Head of caudate nucleus (tissue), 42 donors: ENCODE measurements at places on chromosomes 5 and 9.

DNA sequence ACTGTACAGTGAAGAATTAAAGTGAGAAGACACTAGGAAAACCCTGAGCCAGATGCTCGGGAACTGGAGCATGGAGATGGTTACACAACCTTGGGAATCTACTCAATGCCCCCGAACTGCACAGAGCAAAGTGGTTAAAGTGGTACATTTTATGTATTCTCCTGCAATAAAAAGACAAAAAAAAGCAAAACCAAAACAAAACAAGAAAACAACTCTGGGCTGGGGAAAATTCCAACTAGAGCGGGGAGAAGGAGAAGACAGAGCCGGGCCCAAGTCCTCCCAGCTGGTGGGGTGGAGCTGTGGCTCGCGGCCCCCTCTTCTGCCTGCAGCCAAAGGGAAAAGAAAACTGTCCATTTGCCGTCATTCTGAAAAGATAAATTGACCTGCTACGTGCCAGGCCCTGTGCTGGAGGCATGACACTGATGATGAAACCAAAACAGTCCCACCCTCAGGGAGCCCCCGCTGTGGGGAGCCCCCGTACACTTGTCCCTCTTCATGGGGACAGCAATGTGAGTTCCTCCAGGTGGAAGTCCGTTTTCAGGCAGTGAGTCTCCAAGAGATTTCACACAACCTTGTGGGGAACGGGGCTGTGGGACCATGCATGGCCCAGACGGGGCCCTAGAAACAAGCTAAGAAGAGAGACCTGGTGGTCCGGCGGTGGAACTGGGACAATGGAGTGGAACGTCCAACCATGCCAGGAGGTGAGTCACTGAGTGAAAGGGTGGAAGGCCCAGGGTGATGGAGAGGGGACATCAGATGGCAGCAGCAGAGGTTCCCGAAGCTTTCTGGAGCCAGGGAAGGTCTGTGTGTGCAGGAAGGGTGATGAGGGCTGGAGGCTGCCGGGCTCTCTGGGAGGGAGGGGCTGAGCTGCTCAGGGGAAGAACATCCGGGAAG is 114.8 kb upstream of the COL5A1 start:
- no peak for DNase-seq

DNA sequence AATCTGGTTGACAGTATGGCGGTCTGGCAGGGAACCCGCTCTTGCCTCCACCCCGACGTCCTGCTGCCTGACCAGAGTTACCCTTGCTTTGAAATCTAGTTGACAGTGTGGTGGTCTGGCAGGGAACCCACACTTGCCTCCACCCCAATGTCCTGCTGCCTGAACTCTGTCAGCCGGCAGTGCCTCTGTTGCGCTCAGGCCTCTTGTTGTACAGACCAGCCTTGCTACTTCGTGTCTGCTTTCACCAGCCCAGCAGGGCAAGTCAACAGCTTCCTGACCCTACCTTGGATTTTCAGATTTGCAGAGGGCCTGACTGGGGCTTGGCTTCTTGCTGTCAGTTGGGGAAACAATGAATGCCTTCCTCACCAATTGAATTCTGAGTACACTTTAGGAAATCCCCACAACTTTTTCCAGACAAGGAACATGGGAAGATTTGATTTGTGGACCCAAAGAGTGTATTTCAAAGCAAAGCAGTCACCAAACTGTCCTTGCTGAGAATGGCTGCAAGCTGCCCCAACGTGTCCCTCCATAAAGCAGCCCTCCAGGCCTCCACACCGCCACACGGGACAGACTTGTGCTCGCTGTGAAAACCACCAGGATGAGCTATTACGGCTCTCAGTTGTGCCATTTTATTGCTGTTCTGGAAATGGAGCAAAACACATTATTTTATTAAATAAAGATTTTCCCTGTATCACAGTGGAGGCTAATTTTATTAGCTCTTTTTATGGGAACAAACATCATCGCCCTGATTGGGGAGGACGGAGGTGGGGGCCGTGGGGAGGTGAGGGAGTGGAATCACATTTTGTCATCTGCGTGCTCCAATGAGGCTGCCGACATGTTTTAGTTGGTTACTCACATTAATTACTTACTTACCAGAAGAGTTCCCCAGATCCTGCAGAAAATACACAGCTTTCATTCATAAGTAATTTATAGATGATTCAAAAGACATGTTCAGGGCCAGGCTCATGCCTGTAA is 189.3 kb downstream of the AOPEP start:
- DNase-seq, result no peak

GRCh38 chr9:117821954-117822353 is 117.8 kb downstream of the TLR4 start:
- no peak for DNase-seq

DNA sequence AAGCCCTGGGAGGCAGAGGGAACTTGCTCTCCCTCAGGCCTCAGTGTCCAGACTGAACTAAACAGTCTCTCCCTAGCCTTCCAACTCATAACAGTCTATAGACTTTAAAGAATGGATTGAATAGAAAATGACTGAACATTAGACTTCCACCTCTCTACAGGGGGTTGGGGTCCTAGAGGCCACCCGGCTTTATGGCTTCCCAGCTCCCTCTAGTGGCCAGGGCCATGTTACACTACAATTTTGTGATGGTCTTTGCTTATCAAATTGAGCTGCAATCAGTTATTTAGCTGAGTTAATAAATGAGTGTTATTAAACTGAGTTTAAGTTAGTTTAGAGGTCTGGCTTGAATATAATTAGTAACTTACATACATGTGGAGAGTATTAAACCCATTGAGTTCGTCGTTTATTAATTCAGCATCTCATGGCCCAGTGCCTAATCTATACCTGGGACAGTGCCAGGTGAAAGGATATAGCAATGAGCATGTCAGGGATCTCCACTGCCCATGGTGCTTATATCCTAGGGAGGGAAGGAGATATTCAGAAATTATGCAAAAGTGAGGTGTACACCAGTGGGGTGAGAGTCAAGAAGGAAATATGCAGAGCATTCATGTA is 105.2 kb downstream of the SH3TC2 start:
- DNase-seq, result no peak

DNA sequence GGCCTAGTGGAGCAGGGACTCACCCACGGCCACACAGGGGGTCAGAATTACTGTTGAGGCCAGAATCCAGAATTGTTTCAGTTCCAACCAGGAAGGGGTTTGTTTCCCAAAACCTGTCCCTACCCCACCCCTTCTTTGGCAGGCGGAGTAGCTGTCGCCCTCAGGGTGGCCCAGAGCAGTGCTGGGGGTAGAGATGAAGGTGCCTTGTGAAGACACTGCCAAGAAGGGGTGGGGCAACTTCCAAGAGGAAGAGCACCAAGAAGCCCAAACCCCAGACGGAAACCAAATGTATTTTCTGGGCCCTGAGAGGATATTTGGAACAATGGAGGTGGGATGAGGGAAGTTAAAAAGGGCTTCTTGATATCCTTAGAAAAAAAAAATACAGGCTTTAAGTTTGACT is 11.4 kb upstream of the NDST1 start:
- DNase-seq, result no peak

- no peak for DNase-seq
These were observed 53.1 kb downstream of the RNF130 start for GRCh38 chr5:180018347-180019060.

DNA sequence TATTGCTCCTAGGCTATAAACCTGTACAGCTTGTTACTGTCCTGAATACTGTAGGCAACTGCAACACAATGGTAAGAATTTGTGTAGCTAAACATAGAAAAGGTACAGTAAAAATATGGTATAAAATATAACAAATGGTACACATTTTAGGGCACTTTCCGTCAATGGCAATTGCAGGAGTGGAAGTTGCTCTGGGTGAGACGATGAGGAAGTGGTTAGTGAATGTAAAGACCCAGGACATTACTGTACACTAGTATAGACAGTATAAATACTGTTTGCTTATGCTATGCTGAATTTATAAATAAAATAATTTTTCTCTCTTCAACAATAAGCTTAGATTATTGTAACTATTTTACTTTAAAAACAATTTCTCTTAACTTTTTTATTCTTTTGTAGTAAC is 15.6 kb upstream of the ADRB2 start:
- DNase-seq, result no peak

GRCh38 chr9:102867488-102867887 is 127.6 kb upstream of the CYLC2 start:
- no peak for DNase-seq

DNA sequence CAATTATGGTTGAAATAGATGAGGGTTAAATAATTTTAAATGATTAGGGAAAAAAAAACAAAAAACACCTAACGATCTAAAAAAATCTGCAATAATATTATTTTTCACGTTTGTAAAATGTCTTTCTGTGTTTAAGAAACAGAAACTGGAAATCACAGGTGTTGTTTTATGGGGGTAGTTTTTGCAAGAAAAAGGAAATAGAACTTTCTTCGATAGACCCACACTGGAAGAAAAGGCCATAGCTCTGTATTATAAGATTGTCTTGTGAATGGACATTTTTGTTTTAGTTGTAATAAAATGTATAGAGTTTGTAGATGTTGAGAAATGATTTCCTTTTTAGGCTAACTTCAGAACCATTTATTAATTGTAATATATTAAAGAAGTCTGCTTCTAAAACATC is 5.5 kb downstream of the CSNK1G3 start:
- DNase-seq, result no peak

- no peak for DNase-seq
These were observed 77.9 kb downstream of the SEMA5A start for GRCh38 chr5:9468060-9468388.

GRCh38 chr5:6719417-6719816 is 6.2 kb downstream of the TENT4A start:
- no peak for DNase-seq

DNA sequence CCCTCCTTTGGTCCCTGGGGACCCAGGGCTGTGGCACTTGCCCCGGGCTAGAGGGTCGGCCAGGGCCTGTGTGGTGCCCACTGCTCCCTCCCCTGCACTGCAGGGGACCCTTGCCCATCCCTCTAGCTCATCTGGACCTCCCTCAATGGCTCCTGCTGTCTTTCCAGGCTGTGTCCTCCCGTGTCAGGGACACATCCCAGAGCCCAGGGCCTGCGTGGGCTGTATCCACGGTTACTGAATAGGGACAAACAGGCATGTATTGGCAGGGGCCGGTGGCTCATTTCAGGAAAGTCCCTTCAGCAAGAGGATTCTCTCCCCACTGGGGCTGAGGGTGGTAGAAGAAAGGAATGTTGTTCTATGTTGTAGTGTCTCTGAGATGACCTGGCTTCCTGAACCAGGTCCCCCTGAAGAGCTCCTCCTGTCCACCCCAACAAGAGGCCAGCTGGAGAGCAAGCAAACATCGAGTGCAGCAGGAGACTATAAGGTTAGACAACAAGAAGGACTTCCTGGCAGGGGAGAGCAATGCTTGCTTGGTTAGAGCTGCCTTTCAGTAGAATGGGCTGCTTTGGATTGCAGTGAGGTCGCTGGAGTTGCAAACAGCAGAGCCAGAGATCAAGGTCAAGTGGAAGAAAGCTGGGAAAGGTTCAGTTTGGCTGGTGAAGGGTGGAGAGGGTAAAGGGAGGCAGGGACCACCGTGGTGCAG is 1.0 kb upstream of the CRB2 start:
- DNase-seq, result peak; percentile 60

DNA sequence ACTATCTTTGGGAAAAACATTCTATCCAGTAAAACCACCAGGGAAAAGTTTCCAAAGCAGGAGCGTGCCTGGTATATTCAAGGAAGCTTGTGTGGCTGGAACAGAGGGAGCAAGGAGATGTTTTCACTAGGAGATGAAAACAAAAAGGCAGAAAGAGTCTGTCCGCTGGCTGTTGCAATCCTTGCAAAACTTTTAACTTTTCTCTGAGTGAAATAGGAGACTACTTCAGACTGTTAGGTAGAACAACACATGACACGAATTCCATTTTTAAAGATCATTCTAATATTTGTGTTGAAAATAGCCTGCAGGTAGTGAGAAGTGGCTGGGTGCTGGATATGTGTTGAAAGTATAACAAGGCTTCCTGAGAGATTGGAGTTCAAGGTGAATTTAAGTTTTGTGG is 69.5 kb downstream of the PRR16 start:
- DNase-seq, result no peak

DNA sequence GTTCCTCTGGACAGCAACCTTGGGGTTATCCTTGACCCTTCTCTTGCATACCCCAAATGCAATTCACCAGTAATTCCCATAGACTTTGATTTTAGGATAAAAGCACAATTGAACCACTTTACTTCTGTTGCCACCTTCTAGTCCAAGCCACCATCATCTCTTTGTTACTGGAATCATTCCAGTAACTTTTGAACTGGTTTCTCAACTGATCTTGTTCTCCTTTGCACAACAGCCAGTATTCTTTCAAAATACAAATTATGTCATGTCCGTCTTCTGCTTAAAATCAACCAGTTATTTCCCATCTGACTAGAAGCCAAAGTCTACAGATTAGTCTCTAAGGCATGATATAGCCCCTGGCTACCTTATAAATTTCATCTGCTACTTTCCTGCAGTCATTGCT is 21.4 kb downstream of the SLC25A46 start:
- DNase-seq, result no peak

- DNase-seq, result no peak
These were observed 1243.4 kb downstream of the MAT2B start for GRCh38 chr5:164748861-164749260.

DNA sequence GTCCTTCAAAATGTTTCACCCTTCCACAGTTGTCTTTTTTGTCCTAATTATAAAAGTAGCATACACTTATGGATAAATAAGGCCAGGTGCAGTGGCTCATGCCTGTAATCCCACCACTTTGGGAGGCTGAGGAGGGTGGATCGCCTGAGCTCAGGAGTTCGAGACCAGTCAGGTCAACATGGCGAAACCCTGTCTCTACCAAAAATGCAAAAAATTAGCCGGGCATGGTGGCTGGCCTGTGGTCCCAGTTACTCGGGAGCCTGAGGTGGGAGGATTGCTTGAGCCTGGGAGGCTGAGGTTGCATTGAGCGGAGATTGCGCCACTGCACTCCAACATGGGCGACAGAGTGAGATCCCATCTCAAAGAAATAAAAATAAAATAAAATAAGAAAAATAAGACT is 1.6 kb downstream of the C5orf52 start:
- no peak for DNase-seq

- DNase-seq, result no peak
These were observed 6.1 kb downstream of the IL13 start for GRCh38 chr5:132663771-132664695.

- DNase-seq, result no peak
These were observed 129.4 kb downstream of the AOPEP start for GRCh38 chr9:94855903-94856302.

DNA sequence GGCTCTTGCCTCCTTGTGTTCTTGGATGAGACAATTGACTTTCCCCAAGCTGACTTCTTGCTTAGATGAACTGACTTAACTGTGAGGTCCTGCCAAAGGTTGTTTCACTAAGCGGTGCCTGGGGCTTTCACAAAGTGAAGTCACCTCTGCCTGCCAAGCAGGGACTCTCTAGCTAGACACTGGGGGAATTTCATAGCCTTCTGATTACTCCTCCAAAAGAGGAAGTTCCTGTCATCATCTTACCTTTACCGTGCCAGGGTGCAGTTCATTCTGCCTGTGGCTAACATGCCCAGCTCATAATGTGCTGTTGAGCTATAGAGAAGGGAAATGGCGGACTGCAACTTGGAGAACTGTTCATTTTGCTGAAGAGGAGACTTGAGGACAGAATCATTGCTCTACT is 472.0 kb upstream of the WWC1 start:
- no peak for DNase-seq

DNA sequence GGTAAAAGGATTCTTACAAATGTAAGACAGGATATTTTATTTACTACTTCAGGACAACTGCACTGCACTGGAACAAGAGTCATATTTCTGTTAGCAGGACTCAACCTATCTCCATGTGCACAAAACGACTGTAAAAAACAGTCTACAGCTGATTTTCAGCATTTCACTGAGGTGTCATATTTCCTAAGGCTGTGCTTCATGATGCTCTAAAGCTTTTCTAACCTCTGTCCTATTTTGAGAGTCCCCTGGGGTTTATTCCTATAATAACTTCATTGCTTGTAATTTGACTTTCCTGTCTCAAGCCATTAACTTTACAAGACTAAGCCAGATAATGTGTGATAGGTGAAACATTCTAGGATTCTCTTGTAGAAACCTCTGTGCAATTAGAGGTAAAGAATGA is 472.3 kb downstream of the HINT1 start:
- DNase-seq, result no peak
